ENCODE measurements at places on chromosomes 6 and 20.

- no peak for DNase-seq
These were observed 21.9 kb downstream of the CAP2 start for GRCh38 chr6:17415321-17415720.

DNA sequence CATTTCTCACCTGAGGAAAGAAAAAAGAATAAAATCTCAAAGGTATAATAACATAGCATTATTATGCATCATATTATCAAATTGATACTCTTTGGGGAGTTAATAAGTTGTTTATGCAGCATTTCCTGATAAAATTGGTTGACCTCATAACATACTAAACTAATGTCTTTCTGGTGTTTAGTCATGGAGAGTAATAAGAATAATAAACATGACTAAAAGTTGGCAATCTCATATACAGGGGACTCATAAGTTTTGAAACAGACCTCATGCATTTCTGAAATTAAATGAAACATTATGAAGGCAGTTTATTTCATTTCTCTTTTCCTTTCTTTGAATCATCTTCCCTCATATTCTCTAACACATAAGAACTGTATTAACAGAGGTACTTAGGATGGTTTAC, 60.5 kb upstream of the PRDM1 start:
- DNase-seq = no peak

DNA sequence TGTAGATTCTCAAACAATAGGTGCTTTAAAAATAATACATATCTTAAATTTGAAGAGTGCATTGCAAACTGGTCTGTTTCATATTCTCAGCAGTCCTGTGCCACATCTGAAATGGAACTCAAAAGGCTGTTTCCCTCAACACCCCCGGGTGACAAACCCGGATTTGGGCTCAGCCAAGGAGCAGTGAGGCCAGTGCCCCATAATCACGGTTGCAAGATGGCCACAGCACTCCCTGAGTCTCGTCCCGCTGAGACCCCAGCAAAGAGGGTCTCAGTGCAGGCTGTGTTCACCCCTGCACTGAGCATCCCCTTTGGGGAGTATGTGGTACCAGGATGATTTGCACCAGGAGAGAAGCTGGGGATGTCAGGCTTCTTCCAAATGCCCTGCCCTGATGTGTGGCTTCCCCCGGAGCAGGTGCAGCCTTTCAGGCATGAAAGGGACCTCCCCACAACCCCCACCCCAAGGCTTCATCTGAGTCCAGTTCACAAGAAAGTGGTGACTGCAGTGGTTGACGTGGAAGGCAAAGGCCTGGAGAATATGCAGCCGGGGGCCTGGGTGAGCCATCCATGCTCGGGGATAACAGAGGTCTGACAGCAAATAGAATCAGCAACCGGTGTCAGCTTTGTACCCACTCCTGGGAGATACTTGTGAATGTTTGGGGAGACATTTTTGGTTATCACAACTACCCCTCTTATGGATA, 202.9 kb downstream of the SYNDIG1 start:
- DNase-seq = no peak

DNA sequence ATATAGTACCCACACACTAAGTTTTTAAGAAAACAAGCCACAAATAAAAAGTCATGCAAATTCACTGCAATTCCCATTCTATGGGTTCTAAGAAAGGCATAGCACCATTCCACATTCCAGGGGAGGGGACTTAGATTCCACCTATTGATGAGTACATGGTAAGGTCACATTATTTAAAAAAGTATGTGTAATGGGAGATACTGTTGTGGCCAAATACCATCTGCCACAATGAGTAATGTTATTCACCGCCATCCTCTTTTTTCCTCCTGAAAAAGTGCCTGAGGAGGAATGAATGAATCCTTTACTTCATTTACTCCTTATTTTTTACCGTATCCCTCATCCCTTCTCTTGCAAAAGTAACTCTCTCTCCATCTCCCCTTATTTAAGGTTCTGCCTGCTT, 27.0 kb upstream of the ADGRF1 start:
- DNase-seq = no peak

DNA sequence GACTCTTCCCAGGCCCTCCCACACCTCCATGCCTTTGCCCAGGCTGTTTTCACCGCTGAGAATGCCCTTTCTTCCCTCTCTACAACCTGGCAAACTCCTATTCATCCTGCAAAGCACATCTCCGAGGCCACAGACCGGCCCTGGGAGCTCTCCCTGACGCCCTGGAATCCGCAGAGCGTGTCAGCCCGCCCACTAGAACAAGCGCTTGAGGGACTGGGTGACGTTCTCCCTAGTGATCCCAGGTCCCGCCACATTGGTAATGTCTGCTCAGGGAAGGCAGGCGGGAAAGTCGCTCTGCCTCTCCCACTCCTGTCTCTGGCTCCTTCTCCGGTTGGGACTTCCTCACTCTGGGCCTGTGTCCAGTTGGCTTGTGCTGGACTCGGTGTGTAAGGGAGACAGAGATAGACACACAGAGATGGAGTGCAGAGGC, 61.6 kb downstream of the SRC start:
- no peak for DNase-seq

- DNase-seq = peak; percentile 30
These were observed 109.5 kb upstream of the HSF2 start for GRCh38 chr6:122289762-122290539.

GRCh38 chr6:5086294-5086890, 1.3 kb downstream of the PPP1R3G start:
- no peak for DNase-seq

GRCh38 chr6:91088515-91088914, 501.6 kb upstream of the MAP3K7 start:
- DNase-seq = peak; percentile 60

GRCh38 chr20:40892642-40893041, 136.0 kb upstream of the TOP1 start:
- DNase-seq = no peak

- DNase-seq = no peak
These were observed 16.1 kb downstream of the EBF4 start for GRCh38 chr20:2708665-2709064.

DNA sequence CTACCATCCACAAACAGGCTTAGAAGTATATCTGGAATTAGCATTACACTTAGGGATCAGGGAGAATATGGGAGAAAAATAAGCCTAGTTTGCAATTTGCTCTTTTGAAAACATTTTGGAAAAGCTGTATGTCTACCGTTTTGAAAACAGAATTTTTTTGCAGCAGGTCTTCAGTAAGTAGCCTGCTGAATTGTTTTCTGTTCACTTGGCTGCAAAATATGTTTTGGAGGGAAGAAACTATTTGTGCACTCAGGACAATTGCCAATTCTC, 39.6 kb downstream of the ILRUN start:
- no peak for DNase-seq

DNA sequence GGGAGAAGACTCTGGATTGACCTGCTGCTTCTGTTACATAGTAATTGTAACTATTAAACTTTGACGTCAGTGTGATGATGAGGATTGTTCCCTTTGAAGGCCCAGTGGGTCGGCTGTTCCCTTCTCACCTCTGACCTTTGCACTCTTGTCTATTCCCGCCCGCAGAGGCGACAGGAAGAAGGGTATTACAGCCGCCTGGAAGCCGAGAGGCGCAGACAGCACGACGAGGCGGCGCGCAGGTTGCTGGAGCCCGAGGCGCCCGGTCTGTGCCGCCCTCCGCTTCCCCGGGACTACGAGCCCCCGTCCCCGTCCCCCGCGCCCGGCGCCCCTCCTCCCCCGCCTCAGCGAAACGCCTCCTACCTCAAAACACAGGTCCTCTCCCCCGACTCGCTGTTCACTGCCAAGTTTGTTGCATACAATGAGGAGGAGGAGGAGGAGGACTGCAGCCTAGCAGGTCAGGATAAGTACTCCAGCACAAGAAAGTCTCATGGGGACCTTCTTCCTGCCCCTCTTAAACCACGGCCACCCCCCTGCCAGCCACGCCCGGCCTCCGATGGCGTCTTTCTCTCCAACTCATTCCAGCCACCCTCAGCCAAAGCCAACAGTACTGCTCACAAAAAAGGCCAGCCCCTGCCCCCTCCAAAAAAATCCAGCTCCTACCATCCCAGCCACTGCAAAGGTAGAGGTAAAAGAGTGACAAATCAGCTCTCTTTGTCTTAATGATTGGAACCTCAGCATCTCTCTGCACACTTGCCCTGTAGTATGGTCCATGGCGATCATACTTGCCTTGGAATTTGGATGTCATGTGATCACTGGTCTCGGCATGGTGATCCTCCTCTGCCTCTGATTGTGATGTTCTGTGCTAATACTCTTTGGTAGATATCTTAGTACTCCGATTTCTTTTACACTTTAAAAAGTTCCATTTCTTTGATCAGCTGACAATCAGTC, 31.6 kb upstream of the KIF25 start:
- no peak for DNase-seq

GRCh38 chr6:49636713-49637349, at the start of gene RHAG:
Gene RHAG, minus strand, starts transcription at chr6:49636839. Its CDS starts 27 bp downstream, at chr6:49636812.
- DNase-seq = no peak

GRCh38 chr20:31759836-31760518, 20.9 kb downstream of the TPX2 start:
- DNase-seq = no peak

DNA sequence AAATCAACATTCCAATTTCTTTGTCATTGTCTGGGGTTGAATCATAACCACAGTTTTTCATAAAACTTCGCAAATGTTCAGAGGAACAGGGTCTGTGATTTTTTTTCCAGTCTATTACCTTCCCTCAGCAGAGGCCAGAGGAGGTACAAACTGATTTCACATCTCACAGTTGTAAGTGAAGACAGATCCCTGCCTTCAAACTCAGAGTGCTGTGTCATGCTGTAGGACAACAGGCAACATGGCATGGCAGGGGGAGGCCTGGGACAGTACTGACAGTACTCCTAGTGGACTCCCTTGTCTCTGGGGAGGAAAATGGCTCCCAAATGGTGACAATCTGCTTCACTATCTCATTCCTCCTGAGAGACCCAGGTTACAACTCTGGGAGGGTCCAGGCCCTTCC, 308.6 kb downstream of the CDC5L start:
- no peak for DNase-seq

DNA sequence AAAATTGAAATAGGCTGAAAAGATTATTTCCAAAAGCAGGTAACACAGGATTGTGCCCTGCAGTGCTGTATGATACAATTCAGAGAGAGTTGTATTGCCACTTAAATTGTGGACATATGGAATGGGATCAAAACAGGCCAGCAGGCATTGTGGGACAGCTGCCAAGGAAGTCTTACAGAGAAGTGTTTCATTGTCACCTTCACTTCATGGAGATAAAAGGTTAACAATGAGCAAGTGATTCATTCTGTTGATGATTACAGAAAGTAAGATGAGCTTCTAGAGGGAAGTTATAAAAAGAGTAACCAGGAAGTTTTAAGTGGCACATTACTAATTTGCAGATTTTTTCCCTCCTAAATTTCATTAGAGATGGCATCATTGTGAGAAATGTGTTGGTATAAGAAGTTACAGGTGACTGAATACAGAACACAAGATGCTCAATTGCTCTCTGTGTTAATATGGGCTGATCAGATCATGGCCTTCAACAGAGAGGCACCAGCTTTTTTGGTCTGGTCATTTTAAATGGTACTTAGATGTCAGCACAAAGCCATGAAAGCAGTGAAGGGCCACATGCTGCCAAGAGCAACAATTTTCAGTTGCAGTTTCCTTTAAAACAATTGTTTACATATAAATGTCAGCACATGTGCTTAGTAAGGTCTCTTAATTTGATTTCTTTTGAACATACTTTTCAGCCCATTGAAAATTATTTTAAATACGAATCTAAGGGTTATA, 402.5 kb upstream of the FKBP1C start:
- DNase-seq = peak; percentile 17

- peak; percentile 61 for DNase-seq
These were observed 37.5 kb downstream of the NOX3 start for GRCh38 chr6:155418017-155418761.

DNA sequence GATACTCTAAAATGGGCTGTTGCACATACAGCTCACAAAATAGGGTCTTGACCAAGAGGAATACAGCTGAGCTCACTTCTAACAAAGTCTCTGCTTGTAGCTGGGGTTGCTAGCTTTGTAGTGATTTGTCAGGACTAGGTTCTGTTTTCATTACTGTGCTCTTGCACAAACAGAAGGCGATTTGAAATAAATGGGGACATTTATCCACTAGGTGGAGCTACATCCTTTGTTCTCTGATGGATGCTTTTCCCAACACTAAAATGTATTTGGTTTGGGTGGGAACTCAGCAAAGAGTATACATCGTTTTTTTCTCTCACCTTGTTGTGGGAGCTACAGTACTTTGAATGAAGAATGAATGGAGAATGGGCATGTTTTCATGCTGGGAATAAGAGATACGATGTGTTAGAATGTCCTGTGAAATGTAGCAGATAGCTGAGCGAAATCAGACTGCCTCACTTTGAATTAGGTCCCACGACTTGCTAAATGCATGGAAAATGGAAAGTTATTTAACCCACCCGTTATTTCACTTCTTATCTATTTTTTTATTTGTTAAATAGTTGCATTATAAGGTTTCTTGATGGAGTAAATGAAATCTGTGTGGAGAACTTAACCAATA, 494.7 kb upstream of the MAP3K7 start:
- peak; percentile 69 for DNase-seq

DNA sequence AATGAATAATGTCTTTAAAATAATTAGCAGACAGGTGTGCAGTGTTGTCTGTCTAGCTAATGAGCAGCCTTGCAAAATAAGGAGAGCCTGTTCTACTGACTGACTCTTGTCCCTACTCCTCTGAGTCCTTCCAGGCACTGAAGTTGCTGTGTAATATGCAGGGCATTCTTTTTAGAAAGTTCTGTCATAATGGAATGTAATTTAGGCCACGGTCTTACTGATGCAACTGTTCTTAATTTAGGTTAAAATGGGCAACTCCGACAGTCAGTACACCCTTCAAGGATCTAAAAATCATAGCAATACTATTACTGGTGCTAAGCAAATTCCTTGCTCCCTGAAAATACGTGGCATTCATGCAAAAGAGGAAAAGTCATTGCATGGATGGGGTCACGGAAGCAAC, 133.9 kb downstream of the TIAM2 start:
- no peak for DNase-seq

DNA sequence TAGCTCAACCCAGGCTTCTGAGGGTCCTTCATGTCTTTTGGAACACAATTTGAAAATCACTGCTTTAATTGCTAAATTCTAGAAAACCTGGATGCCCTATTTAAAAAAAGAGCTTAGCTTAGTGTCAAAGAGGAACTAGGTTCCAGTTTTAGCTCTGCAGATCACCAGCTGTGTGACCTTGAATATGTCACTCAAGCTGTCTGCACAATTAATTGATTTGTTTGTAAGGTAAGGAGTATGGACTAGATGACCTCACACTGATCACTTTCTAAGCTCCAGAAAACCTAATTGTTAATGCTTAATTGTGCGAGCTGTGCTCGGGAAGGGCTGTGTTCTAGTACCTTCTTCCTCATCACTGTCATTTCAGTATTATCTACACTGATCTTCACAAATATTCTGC, 26.2 kb downstream of the UTRN start:
- DNase-seq = no peak

All from NCI-H2081 (cell line).